Activated T-helper 1 cell treated with anti-CD3 and anti-CD28 coated beads, Interleukin-2, amount 50 U/mL, for 16 hours (primary cell): ENCODE measurements at places on chromosomes 5 and 9.

- DNase-seq, result no peak
These were observed 62.3 kb downstream of the HMCN2 start for GRCh38 chr9:130327781-130328348.

- no peak for DNase-seq
These were observed 379.8 kb downstream of the TRIM36 start for GRCh38 chr5:114789773-114790402.

DNA sequence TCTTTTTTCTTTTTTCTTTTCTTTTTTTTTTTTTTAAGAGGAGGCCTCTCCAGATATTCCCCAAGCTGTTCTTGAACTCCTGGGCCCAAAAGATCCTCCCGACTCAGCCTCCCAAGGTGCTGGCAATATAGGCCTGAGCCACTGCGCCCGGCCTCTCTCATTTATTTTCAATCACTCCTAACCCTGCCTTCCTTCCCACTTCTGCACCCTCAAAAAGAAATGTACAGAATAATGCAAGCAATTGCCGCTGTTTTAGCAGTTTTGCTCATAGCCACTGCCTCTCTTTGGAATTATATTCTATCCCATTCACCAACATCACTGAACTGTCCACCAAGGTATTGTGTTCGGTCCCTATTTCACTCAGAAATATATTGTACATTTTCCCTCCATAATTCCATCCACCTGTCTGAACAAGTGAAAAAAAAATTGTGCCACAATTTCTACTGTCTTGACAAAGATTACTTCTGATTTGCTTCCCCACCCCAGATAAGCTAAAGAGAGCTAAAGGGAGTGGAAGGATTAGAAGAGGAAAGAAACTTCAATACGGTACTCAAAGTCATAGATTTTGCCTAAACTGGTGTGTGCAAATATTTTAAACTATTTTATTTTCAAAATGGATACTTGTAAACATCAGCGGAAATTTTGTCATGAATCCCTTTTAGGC, 1.9 kb downstream of the FNBP1 start:
- DNase-seq, result no peak

DNA sequence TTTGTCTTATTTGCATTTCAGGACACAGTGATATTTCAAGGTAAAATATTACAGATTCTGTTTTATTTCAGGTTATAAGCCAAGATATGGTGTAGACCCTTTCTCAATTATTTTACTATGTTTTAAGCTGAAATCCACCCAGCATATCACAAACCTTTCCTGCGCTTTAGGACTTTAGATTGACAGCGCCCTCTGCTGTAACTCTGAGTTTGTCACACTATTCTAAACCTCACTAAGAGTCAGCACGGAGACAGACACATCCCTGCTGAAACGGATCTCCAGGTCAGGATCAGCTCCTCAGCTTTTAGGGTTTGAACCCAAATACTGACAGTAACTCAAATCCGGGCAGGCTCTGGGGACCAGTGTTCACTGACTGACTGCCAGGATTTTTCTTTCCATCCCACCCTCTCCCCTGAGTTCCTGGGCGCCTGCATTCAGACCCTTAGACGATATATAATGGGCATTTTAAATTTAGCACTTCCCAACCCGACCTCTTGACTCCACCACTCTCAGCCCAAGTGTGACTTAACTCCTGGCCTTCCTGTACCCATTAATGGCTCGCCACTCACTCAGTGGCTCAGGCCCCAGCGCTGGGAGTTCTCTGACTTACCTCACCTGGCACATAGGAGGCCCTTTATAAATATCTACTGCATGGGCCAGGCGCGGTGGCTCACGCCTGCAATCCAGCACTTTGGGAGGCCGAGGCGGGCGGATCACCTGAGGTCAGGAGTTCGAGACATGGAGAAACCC, 33.5 kb downstream of the TLX3 start:
- no peak for DNase-seq

DNA sequence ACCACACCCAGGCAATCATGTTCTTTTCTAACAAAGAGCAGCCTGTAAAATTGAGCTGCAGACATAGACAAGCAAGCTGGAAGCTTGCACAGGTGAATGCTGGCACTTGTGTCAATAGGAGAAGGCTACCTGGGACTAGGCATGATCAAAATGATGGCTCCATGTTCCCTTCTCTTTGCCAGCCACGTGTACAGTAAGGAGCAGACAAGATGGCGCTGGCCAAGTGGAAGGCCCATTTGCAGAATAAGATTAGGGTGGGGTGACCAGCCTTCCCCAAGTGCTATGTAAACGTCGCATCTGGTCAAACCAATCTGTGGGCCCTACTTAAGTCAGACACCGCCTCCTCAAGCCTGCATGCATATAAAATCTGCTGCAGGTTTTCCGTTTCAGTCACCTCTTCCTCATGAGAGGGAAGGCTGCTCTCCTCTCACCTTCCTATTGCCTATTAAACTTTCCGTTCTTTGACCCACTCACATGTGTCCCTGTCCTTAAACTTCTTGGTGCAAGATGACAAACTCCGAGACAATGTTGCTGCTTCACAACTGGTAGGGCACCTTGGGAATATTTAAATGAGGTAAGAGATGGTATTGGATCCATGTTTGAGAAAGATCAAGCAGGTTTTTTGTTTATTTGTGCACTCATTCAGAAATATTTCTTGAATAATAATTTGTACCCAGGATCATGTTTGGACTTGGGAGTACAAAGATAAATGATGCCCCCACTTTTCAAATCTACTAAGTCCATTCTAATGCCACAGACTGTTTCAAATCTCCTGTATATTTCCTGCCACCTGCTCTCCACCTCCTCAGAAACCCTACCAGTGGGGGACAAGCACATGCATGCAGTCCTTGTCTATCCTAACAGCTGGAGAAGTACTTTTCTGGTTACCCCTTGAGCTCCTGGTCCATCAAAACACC, 30.7 kb upstream of the TGFBR1 start:
- DNase-seq, result no peak

DNA sequence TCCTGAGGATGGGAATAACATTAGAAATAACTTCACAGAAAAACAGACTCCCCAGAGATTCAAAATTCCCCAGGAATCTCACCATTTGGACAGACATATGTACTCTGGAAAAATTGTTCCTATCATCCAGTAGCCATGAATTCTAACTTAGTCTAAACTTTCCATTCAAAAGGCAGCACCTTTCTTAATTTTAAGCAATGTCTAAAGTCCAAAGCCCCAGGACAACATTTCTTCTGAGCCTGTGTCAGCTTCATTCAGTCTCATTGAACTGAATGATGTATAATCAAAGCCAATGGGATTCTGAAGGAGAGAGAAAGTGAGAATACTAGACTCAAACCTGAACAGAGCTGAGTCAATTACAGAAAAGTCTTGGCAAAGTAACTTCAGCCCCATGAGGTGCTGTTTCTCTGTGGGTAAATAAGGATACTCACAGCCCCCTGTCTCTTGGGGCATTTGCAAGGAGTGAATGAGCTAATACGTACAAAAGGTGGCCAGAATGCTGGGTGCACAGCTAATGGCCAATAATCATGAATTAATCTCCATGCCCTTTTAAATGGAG, 140.6 kb downstream of the SEMA5A start:
- DNase-seq, result no peak

DNA sequence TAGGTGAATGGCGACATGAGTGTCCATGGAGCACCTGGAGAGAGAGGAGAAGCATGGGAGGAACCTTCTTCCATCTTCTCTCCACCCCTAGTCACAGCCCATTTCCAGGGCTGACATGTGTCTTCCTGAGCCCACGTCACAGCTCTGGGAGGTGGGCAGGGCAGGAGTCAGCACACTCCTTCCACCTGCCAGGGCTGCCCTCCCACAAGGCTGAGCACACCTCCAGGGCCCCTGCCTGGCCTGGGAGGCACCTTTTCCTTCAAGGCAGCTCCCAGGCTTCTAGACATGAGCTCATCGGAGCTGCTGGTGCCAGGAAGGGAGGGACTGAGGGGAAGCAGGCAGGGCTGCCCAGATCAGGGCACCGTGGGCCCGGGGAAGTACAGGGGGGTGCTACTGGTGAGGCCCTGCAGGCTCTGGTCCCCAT, 13.6 kb upstream of the SYNPO start:
- no peak for DNase-seq

GRCh38 chr9:35771943-35772342, 17.9 kb upstream of the MSMP start:
- no peak for DNase-seq

- no peak for DNase-seq
These were observed 69.3 kb downstream of the AMBP start for GRCh38 chr9:114008667-114009410.

DNA sequence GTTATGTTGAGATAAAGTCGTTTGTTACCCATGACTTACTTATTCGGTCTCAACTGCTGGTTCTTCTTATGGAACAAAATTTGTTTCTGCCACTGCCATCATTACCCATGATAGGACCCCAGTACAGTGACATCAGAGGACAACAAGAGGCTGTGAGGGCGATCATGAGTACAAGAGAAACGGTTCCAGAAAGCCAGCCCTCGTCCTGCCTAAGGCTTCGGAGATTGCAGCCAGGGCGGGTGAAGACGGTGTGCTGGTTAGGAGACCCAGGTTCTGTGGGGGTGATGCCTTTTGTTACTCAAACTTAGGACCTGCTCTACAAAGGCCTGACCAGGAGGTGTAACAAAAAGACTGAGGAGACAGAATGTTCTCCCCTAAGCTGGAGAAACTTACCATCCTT, 10.9 kb downstream of the FYB1 start:
- DNase-seq, result no peak

DNA sequence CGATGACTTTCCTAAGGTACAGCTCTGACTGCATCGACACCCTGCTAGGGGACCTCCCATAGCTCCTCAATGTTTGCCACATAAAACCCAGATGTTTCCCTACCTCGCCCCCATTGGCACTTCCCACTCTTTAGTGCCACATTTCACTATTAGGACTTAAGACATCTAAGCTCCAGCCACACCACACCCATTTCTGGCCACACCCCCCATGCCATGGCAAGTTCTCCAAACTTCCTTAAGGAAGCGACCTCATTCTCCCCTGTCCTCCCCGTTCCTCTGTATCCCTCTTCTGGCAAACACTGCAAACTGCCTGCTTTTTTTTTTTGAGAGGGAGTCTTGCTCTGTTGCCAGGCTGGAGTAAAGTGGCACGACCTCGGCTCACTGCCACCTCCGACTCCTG, 62.9 kb downstream of the USP20 start:
- DNase-seq, result no peak

DNA sequence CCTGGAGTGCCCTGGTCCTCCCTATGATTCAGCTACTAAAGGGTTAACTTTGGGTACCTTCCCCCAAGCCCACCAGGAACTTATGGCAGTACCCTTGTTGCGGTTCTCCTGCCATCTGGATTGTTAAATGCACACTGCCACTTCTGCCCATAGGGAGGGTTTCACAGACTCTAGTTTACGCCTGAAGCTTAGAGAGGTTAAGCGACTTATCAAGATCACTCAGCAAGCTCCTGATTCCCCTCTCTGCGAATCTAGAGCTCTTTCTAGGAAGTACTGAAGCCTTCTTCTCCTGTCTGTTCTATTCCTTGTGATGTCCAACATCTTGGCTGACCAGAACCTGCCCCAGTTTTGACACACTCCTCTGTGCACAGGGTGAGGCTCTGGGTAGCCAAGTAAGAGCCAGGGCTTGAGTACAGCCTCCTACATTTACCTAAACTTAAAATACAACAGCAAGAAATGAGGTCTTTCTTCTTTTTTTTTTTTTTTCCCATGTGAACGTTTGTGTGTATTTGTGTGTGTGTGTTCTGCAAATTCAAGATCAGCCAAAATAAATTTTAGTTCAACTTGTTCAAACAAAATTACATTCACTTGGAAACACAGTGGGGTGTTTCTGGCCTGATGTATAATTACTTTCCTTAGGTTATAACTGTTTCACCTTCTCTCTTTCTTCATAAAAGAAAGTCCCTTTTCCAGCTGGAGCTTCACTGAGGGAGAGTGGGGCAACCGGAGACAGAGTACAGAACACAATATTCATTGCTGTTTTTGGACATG, 28.7 kb upstream of the KLF4 start:
- no peak for DNase-seq

- DNase-seq, result no peak
These were observed 106.2 kb downstream of the MAST4 start for GRCh38 chr5:66702426-66702825.

DNA sequence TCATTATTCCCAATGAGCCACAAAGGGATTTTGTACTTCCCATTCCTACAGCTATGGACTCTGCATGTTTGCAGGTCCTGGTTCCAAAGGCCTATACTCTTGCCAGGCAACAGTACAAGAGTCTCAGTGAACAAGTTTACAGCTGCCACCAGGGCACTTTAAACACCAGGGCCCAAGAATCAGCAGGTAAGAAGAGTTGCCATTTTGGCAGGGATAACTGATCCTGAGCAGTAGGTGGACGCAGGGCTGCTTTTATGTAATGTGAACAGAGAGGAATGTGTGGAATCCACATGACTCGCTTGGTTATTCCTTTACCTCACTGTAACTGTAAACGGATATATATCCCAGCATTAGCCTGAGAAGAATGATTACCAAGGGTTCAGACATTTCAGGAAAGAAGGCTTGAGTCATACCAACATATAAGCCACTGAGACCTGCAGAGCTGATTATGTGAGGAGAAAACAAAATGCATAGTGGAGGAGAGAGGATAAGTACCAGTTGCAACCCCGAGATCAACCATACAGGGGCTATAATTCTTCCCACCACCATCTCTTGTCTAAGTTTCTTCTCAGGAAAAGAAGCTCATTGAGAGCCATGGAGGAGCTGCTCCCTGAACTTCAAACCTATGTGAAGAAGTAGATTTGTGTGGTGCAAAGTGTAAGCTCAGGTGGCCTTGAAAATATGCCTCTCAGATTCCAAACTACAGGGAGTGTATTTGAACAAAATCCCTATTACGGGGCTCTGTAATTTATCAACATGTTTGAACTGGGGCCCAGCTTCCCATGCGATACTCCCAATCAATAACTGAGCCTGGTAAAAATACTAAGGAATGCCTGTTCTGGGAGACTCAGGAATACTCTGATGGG, 24.6 kb downstream of the RAPGEF6 start:
- DNase-seq, result no peak

DNA sequence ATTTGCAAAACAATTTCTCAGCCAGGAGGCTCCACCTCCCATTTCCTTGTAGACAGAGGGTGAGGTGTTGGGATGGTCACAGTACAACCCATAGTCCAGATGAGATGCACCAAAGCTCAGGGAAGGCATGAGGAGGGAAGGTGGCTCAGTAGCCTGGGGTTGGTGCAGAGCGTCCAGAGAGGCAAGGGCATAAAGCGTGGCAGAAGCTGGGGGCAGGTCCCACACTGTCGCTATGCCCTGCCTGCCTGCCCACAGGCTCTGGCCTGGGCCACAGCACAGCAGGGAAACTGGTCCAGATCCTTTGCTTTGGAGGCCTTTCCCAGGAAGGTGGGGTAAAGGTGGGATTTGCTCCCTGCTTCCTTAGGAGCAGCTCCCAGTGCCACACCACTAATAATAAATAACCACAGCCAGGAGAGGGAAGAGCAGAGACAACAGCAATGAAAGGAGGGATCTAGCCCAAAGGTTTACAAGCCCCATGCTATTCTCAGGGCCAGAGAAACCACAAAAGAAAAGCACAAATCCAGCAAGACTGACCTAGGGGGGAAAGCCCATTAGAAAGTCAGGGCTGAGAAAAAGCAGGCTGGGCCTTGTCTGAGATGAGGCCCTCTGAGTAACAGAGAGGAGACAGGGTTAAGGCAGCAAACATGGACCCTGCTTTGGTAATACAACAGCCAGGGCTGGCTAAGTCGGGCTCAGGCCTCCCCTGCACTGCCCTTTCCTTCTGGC, 27.2 kb downstream of the PCDHGC5 start:
- DNase-seq, result no peak

GRCh38 chr9:72554221-72554641, 32.8 kb downstream of the TMC1 start:
- DNase-seq, result no peak
